Lower leg skin (tissue), 4 donors: ENCODE measurements at places on chromosomes 6 and 20.

DNA sequence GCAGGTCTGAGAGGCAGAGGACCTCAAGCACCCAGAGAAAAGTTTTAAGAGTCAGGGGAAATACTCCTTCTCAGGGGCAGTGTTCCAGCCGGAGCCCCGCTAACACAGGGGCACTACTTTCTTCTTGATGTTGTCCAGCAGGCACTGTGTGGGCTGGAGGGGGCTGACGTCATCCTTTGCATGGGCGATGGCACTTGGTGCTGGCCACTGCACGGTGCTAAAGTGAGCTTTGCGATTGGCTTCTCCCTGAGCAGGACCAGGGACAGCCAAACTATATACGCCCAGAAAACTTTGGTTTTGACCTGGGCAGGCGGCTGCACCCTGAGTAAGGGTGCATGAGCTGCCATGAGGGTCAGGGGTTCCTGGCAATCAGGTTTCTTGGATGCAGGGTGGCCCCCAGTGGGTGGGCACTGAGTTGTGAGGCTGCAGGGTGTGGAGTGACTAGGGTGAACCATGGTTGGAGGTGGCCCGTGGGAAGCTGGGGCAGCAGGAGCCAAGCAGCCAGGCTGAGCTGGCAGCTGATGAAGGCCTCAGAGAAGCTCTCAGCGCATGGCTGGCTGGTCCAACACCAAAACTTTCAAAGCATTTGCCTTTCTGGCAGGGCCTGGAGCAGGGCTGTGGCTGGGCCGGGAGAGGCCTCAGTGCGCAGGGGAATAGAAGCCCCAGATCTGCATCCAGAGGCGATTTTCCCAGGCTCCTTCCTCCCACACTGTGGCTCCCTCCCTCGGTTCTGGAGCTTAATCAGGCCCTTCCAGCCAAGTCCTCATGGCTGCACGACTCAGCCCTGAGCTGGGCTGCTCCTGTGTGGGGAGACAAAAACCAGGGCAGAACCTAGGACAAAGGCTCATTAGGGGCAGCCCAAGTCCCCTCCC, 18.3 kb downstream of the MRPS18A start:
- peak; percentile 89 for DNase-seq

DNA sequence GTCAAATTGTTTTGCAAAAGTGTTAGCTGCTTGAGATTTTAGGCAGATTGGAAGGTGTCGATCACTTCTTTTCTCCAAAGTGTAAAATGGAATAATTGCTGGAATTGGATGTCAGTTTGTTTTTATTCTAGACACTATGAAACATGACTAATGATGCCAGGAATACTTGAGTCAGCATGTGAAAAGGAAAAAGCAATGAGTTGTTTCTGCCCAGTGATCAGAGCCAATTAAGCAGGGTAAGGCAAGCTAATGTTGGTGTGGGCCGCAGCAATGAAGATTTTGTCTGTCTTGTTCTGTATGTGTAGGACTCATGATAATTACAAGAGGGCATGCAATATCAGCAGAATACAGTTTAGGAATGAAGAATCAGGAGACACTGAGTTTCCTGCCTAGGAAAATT, 110.3 kb downstream of the CARMIL1 start:
- no peak for DNase-seq

GRCh38 chr6:34246563-34247391, 2.0 kb downstream of the SMIM29 start:
- no peak for DNase-seq

GRCh38 chr6:132495604-132496079, 17.3 kb downstream of the STX7 start:
- DNase-seq, result no peak

GRCh38 chr6:145508107-145508506, 227.2 kb downstream of the EPM2A start:
- DNase-seq, result no peak
